Activated CD8-positive, alpha-beta memory T cell treated with anti-CD3 and anti-CD28 coated beads, Interleukin-2, amount 50 U/mL, for 48 hours (primary cell): ENCODE measurements at places on chromosomes 2 and 18.

DNA sequence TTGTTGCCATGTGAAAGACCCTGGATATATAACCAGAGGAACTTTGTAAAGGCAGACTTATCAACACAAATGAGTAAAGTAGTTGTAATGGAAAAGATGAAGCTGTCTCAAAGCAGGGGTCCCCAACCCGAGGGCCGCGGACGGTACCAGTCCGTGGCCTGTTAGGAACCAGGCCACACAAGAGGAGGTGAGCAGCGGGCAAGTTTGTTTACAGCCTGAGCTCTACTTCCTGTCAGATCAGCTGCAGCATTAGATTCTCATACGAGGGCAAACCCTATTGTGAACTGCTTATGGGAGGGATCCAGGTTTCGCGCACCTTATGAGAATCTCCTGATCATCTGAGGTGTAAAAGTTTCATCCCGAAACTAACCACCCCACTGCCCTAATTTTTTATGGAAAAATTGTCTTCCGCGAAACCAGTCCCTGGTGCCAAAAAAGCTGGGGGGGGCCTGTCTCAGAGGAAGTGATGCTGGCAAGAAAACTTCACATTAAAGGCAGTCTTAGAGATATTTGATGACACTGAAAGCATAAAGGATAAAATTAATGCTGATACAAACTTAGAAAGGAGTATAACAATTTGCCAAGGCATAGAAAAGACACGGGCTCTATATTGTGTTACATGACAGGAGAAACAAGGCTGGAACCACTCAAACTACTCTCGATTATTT lies 57.5 kb upstream of the MSTN start:
- no peak for DNase-seq

GRCh38 chr2:88845772-88846661 lies 154.5 kb downstream of the RPIA start:
- no peak for DNase-seq

- no peak for DNase-seq
These were observed 125.3 kb upstream of the SLC39A10 start for GRCh38 chr2:195531754-195532153.

GRCh38 chr2:96110621-96111256 lies 5.6 kb downstream of the ADRA2B start:
- DNase-seq = no peak

GRCh38 chr2:120436460-120436739 lies 90.5 kb downstream of the INHBB start:
- peak; percentile 12 for DNase-seq

- no peak for DNase-seq
These were observed 117.1 kb downstream of the ZNF521 start for GRCh38 chr18:25234740-25235345.

DNA sequence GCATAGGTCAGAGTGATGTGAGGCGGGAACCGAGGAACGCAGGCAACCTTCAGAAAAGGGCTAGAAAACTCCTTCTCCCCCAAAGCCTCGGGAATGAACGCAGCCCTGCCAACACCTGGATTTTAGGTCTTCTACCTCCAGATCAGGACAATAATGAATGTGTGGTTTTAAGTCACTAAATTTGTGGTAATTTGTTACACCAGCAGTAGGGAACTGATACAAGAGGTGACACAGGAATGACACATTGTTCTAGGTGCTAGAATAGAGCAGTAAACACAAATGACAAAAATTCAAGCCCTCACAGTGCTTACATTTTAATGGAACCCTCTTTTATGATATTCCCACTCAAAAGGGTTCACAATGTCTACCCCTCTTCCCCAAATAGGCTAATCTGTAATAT lies 39.2 kb upstream of the EML4 start:
- no peak for DNase-seq

GRCh38 chr2:1318366-1319009 lies 94.8 kb upstream of the TPO start:
- no peak for DNase-seq

- no peak for DNase-seq
These were observed 38.3 kb upstream of the EPB41L3 start for GRCh38 chr18:5582076-5582475.

DNA sequence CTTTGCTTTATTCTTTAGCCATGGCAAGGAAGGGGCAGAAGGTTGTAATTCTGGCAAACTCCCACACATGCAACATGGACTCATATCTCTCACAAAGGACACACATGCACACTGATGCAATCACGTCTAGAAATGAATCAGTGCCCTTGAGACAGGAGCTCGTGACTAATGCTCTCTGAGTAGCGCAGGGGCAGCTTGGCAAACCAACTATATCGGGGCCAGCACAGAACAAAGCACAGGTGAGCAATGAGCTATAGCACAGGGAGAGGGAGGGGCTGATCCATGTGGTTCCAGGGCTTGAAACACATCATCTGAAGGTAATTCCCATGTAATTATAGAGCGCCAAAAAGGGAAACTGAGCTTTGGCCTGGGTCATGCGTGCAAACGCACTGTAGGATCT lies 165.2 kb upstream of the KLF7 start:
- peak; percentile 73 for DNase-seq

DNA sequence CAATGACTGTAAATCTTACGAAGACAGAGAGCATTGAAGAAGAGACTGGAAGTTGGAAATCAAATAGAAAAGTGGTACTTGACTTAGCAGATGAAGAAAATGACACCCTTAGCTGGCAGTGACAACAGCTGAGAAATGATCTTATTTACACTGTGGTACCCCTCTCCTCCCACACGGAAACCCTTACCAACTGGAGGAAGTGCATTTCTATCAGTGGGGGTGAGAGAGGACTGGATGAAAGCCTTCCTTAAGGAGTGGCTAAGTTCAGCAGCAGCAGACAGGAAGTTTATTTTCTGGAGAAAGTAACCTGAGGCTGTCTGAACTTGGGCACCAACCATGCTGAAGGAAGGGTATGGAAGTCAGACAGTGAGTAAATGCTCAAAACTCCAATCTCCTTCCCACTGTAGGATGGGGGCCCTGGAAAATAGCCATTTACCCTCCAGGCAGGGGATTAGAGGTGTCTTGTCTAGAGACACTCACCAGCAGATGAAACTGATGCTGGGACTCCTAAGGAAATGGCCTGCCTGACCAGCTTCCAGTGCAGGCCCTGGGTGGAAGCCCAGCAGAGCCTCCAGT lies 160.2 kb upstream of the NCK2 start:
- DNase-seq = no peak

- no peak for DNase-seq
These were observed 130.0 kb upstream of the PXDN start for GRCh38 chr2:1874101-1874865.

GRCh38 chr2:96873651-96874096 lies 3.8 kb upstream of the SEMA4C start:
- no peak for DNase-seq

GRCh38 chr2:181122601-181123000 lies 142.2 kb downstream of the UBE2E3 start:
- DNase-seq = no peak

DNA sequence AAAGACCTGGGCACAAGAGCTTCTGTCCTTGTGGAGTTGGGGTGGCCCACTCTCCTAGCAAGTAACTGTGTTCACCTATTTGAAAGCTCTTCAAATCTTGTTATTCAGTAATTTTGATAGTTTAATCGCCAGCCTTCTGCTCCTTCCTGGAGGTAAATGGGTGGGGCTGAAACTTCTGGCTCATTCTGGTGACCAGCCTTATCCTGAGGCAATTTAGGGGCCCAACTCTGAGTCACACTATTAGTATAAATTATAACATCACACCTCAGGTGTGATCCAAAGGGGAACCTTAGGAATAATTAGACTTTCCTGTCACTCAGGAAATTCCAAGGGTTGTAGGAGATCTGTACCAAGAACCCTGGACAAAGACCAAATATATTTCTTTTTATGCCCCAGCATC lies 255.8 kb upstream of the RGPD4 start:
- no peak for DNase-seq

- DNase-seq = no peak
These were observed 281.4 kb downstream of the PAX3 start for GRCh38 chr2:222017252-222017850.

DNA sequence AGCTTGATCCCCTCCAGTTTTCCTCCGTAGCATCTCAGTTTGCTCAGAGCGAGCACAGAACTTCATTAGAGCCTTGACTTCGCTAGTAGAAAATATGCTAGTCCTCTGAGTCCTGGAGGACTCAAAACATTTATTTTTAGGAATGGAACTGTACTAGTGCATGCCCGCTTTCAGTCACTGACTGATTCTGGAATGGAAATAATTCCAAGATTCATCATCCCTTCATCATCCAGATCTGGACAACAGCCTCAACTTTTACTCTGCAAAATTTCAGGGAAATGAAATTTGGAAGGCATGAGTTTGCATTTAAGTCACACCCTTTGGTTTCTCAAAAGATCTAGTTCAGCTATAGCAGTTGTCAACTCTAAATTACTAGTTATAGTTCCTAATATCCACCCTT lies 304.6 kb downstream of the XIRP2 start:
- DNase-seq = no peak

DNA sequence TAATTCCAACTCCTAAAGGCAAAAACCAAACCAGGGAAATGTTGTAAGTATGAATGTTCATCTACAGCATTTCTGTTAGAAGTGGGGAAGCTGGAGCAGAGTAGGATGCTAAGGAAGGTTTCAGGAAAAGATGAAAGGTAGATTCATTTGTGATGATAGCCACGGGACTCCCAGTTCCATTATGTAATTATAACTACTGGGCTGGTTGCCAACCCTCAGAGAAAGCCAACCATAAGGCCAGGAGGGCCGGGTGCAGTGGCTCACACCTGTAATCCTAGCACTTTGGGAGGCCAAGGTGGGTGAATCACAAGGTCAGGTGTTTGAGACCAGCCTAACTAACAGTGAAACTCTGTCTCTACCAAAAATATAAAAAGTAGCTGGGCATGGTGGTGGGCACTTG lies 288.9 kb upstream of the ETAA1 start:
- no peak for DNase-seq

- no peak for DNase-seq
These were observed 1.4 kb upstream of the MBD1 start for GRCh38 chr18:50282521-50283335.

- no peak for DNase-seq
These were observed 111.7 kb downstream of the SH3BP4 start for GRCh38 chr2:235063471-235063961.

GRCh38 chr2:45814488-45814887 lies 163.0 kb downstream of the PRKCE start:
- DNase-seq = no peak

GRCh38 chr2:100289020-100289419 lies 33.3 kb downstream of the LONRF2 start:
- no peak for DNase-seq

- no peak for DNase-seq
These were observed 62.3 kb downstream of the ITGA6 start for GRCh38 chr2:172489681-172490080.

- no peak for DNase-seq
These were observed 88.1 kb downstream of the VSNL1 start for GRCh38 chr2:17628349-17629261.

GRCh38 chr2:45763255-45763654 lies 111.8 kb downstream of the PRKCE start:
- DNase-seq = no peak

- no peak for DNase-seq
These were observed 1261.7 kb downstream of the DSC3 start for GRCh38 chr18:29780816-29781215.

DNA sequence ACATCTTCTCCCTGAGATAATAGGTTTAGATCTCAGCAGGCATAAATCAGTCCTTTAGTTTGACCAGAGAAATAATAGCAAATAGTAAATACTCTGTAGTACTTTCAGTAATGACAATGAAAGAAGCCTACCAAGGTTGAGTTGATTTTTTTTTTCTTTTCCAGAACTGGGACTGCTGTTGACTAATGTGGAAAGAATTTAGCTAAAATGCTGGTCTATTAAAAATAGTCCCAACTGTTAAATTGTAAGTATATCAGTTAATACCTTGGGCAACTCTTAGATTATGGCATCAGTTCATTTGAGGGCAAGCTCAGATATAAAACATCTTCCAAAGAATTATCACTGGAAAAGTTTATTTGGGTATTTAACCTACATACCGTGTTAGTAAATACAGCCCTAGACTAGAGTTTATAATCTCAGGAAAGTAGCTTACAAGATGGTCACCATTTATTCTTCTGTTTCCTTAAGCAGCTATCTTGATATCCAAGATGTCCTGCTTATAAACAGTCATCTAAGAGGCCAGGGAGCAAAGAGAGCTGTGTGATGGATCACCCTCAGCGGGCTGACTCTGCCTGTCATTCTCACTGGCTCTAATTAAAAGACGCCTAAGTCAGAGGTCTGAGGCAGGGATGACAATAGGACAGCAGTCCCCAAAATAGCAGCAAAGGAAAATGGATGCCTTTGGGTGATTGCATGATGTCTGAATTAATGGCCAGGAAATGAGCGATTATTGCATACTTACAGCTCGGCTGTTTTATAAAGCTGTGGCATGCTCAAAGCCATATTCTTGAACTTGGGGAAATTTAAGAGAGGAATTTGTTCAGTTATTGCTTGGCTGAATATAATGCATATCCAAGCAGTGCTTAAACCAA lies 121.3 kb downstream of the MTX2 start:
- DNase-seq = no peak

DNA sequence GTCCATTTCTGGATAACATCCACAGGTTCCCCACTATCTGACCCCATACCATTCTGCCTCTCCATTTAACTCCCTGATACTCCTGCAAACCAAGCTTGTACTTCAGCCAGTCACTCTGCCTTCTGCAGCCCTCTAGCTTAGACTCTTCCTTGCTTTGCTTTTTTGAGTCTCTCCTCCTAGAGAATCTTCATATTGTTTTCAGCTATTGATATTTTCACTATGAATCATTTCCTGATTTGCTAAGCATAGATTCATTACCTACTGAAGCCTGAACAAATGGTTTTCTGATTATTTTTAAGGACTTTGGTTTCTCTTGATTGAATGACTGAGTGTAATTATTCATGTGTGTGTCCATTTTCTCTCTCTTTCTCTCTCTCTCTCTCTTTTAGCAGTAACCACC lies 2102.3 kb upstream of the CELF4 start:
- DNase-seq = no peak

DNA sequence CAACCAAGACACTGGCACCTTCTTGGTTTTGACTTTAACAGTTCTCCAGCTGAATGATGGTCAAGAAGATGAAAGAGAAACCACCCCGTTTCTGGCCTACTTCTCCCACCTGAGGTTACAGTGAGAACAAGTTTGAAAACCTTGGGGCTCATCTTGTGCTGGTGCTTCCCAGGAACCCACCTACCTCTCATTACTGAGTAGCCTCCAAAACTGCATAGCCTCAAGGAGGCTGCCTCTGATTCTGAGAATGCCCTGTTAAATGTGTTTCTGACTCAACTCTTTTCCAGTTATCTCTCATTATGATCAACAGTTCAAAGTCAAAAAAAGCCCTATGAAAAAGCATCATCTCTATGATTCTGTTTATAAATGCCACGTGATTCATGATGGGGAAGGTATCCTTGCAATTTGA lies 121.9 kb downstream of the CACNB4 start:
- DNase-seq = no peak
